Activated effector memory CD4-positive, alpha-beta T cell treated with anti-CD3 and anti-CD28 coated beads, Interleukin-2, amount 50 U/mL, for 16 hours (primary cell): ENCODE measurements at places on chromosomes 5 and 9.

DNA sequence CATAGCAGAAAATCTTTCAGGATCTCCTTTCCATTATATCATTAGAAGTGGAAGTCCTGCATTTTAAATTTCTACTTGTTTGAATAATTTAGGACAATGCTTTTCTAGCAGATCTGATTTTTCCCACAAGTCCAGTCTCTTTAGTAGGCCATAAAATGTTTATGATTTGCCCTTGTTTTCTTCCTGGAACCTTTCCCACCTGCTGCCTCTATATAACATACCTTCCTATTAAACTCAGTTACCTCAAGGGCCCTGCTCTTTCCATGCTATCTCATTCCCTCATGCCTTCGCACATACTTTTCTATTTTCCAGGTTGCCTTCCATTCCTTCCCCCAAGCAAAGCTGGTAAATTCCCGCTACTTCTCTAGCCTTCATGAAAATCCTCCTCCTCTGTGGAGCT lies 187.0 kb upstream of the EFNA5 start:
- no peak for DNase-seq

DNA sequence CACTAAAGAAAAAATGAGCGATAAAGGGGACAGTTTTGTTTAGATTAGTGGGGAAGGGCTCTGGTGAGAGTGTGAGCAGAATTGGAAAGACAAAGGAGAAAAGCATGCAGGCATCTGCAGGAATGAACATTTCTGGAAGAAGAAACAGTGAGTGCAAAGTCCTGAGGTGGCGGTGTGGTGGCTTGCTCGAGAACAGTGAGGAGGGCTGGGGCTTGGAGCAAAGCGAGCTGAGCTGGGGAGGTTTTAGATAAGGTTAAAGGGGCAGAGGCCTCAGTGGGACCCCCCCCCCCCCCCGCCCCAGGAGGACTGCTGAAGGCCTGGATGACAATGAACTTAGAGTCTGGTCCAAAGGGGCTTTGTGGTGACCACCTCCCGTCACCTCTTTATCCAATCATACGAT lies 202.7 kb upstream of the MVB12B start:
- DNase-seq = no peak

DNA sequence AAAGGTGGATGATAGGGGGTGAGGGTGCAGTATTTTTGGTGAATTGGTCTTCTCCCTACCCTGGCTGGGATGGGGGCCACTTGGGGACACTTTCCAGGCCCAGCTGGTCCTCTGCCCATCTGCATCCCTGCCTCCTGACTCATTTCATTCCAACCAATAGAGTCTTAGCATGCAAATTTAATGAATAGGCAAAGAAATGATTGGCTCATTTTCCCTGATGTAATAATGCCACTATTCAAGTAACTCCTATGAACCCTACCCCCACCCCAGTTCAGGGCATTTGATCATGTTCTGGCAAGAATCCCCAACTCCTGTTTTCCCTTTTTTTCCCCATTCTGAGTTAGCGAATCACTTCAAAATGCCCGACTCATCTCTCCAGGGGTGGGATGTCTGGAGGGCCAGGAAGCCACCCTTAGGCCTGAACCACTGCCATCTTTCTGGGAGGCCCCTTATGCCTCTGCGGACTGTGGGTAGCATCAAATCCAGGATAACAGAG lies 56.7 kb downstream of the PCDH1 start:
- no peak for DNase-seq

- no peak for DNase-seq
These were observed 110.7 kb downstream of the CCDC192 start for GRCh38 chr5:127813633-127814587.

DNA sequence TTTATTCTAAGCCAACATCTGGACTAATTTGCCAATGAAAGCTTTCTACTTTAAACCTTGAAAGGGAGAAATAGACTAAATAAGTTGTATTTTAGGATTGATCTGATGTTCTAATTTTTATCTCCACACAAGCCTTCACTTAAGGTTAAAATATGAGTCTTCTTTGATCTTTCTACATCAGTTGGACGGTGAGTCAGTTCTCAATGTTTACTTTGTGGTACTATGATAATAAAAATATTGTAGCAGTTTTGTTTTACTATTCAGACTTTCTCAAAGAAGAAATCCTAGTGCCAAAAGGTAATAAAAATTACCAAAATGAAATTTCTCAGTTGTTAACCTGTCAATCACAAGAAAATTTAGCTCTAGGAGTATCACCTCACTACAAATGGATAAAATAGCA lies 203.5 kb upstream of the RGMB start:
- DNase-seq = no peak

DNA sequence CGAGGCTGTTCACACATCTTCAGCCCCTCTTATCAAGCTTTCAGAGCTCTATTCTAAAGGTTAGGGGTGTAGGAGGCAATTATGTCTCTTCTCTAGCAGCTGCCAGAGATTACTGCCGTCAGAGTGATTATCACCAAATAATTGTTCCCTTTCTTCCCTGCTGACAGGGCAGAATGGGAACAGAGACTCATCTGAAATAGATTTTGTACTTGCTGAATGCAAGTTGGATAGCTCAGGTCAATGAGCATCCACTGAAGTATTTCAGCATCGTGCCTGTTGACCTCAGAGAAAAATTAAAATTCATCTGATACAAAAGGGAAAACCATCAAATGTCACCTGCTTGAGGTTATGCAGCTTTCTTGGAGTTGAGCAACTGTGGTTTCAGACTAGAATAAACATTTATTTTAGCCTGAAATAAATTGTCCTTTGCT lies 213.7 kb upstream of the MAP3K1 start:
- DNase-seq = no peak

GRCh38 chr5:53607886-53608285 lies 47.4 kb downstream of the NDUFS4 start:
- DNase-seq = no peak

- no peak for DNase-seq
These were observed 110.0 kb downstream of the MTRR start for GRCh38 chr5:7978991-7979390.

GRCh38 chr5:1445313-1445688 lies at the start of gene SLC6A3:
Gene SLC6A3 (minus strand): TSS chr5:1445440. CDS start chr5:1443197, 2,243 bp downstream.
- no peak for DNase-seq

DNA sequence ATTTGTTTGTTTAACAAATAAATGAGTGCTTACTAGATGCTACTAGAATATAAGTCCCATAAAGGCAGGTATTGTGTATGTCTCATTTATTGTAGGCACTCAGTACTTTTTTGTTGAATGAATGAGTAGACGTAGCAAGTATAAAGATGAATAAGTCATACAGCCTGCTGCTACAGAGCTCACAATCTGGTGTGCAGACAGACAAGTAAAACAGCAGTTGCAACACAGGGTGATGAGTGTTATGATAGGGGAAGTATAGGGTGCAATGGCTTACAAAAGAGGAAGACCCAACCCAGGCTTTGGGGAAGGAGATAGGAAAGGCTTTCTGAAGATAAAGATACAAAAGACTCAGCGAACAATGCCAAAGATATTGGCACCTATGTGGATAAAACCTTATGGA lies 47.7 kb downstream of the SH3RF2 start:
- DNase-seq = no peak

DNA sequence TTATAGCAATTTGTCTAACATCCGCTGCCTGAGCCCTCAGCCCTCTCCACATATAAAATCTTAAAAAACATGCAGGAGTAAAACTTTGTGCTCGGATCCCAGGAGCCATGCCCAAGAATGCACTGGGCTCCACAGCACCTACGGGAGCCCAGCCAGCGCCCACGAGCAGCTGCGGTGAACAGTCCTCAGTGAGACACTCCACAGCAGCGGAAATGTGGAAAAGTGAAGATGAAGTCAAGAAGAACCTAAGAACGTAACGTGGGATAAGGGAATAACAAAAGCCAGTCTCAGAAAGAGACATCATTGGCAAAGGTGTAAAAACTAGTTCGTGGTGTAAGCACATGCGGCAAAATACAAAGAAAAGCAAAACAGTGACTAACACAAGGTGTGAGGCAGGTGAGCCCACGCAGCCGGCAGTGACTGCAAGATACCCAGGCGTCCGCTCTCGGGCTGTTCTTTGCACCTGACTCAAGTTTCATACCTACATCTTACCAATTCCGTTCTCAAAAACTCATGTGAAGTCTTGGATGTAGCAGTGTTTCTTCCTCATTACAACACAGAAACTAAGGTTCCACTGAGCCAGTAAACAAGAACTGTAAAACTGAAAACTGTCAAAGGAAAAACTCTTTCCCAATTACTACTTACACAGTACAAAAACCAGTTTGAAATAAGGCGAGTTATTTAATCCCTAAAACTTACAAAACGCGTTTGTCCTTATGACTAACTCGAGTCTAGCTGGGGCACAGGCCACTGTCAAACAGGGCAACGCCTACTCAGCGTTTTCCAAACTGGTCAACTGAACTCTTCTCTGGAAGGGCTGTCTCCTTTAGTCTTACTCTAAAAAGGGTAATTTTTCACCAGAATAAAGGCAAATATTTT lies 1.7 kb downstream of the CAMSAP1 start:
- peak; percentile 90 for DNase-seq

GRCh38 chr5:164672931-164673694 lies 1167.7 kb downstream of the MAT2B start:
- DNase-seq = no peak

GRCh38 chr9:31604531-31604930 lies 779.9 kb upstream of the ACO1 start:
- DNase-seq = no peak

- DNase-seq = peak; percentile 94
These were observed at the start of gene PKD2L2 for GRCh38 chr5:137888863-137889759. Gene PKD2L2 (plus strand): TSS chr5:137889457. CDS start chr5:137889492, 35 bp downstream.

GRCh38 chr5:103255691-103256090 lies 2.9 kb upstream of the MACIR start:
- DNase-seq = no peak

DNA sequence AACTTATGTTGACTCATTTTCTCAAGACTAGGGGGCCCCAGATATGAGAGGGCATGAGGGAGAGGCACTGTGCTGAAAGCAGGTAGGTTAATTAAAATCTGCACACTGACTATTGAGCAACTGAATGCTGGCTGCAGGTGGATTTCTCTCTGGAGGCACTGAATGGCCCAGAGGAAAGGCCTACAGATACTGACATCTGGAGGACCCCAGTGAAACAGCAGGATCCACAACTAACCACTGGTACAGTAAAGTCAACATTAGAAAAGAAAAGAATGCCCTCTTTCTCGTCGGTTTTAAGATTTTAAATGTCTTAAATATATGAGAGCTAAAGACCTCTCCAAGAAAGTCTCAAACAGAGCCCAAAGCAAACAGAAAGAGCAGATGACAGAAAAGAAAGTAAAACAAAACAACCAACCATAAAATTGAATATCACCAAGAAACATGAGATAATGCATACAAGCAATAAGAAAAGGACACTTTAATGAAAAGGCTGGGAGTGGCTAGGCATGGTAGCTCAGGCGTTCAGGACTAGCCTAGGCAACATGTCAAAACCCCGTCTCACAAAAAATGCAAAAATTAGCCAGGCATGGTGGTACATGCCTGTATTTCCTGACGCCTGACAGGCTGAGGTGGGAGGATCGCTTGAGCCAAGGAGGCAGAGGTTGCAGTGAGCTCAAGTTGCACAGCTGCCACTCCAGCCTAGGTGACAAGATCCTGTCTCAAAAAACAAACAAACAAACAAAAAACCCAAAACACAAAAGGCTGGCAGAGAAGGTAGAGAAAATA lies 43.3 kb downstream of the PUM3 start:
- DNase-seq = no peak

GRCh38 chr5:15762668-15763067 lies 262.7 kb downstream of the FBXL7 start:
- DNase-seq = no peak

DNA sequence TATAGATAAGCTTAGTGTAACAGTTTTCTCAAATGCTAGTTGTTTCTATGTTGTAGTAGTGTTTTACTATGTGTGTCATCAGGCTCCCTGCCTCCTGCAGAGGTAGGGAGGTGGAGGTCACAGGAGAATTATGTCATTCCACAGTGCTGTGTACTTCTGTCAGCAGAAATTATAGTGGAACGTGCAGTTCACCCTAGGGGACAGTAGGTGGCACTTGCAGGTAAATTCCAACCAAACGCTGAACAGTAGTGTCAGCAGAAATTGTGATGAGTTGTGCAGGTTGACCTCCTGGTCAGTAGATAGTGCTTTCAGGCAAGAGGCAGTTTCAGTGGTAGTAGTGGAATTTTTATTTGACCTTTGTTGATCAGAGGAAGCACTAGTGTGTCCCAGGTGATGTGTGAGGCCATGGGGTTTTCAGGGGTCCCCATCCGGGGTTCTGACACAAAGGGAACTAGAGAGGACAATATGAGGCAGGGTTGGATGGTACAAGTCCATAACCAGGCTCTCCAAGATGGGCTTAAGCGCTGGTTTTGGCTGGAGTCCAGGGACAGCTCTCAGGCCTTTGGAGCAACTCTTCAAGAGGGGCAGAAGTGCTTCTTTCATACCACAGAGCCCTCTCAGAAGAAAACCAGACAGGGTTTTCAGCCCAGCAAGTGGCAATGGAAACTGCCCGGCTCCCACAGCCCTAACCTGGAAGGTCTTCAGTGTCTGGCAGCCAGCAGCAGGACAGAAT lies 402.9 kb downstream of the CYLC2 start:
- no peak for DNase-seq

GRCh38 chr5:56440871-56441740 lies 208.0 kb upstream of the ANKRD55 start:
- no peak for DNase-seq

DNA sequence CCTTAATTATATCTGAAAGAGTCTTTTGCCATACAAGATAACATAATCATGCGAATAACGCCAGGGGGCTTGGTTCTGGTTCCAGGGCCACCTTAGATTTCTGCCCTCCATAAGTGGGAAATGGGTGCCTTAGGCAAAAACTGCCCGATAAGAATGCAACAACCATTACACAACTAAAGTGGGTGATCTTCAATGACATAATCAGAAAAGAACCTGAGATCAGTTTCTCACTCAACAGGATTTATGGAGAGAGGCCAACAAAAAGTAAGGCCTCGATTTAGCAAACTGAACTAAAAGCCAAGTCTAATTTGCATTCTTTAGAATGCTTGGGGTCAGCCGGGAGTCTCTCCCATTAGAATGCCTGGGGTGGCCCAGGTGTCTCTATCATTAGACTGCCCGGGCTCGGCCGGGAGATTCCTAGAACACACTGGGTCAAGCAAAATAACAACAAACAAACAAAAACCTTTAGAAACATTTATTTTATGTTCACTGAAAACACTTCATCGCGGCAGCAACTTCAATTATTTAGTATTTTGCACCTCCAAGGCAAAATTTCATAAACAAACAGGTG lies 194.8 kb downstream of the AUH start:
- no peak for DNase-seq

GRCh38 chr9:106862821-106863720 lies at the start of gene ZNF462:
Gene ZNF462 (plus strand): TSS chr9:106863166. CDS start chr9:106923384, 60,218 bp downstream.
- no peak for DNase-seq
